NCI-H2171 treated with DMSO at 0.1 percent for 48 hours (cell line): ENCODE measurements at places on chromosomes 13 and 19.

DNA sequence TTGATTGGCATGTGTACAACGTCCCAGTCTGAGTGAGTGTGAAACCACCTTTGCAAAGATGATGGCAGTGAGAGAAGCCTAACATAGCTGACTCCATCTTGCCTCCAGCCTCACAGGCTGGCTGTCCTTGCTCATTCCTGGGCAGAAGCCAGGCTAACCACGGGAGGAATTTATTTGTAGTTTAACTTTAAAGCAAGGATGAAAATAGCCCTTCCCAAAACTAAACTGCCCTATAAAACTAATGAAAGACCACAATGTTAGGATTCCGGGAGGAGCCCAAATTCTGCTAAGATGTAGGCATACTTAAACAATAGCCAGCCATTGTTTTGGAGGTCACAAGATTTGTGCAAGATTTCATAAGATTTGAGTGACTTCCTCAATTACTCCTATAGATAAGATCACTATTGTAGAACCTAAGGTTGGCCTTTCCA lies 96.6 kb upstream of the LSM14A start:
- DNase-seq: no peak

- DNase-seq: no peak
Measured at GRCh38 chr13:24167666-24168391, 7.3 kb downstream of the SPATA13 start.

DNA sequence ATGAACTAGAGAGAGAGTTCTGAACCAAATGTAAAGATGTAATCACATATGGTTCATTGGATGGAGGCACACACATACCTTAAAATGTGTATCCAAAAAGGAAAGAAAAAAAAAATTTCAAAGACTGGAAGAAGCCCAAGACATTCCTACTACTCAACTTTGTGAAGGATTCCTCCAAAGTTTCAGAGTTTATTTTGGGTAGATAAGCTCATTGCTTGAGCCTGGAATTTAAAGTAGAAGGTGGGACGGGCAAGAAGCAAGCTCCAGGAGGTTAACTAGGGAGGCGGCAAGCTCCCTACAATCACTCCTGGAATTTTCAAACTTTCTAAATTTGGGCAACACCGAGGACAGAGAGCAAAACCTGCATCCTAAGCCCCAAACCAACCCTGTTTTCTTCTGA lies 1.9 kb downstream of the TSHZ3 start:
- DNase-seq: no peak

DNA sequence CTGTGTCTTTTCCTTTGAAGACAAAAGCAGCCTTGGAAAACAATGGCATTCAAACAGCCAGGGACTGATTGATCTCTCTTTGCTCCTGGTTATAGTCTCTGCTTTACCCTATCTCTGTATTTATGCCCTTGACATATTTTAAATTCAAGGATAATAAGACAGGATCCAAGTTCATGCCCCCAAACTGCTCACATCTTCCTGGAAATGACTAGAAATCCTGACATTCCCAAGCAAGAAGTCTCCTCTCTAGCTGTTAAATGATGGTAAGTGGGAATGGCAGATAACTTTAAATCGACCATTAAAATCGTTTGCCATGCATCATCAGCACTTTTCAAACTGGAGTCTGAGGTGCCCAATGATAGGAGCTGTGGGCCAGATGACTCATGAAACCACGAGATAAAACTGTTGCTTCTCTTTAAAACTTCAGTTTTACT lies 435.6 kb downstream of the FOXO1 start:
- no peak for DNase-seq

GRCh38 chr19:13401388-13401787 lies 104.9 kb downstream of the CACNA1A start:
- peak; percentile 57 for DNase-seq

- DNase-seq: peak; percentile 41
Measured at GRCh38 chr13:49410006-49410405, 33.9 kb downstream of the CAB39L start.

GRCh38 chr13:45401314-45401713 lies 16.9 kb downstream of the SLC25A30 start:
- no peak for DNase-seq

- DNase-seq: no peak
Measured at GRCh38 chr13:66180836-66181235, 1049.3 kb downstream of the PCDH9 start.

- DNase-seq: no peak
Measured at GRCh38 chr13:95319551-95320274, 18.5 kb upstream of the ABCC4 start.

DNA sequence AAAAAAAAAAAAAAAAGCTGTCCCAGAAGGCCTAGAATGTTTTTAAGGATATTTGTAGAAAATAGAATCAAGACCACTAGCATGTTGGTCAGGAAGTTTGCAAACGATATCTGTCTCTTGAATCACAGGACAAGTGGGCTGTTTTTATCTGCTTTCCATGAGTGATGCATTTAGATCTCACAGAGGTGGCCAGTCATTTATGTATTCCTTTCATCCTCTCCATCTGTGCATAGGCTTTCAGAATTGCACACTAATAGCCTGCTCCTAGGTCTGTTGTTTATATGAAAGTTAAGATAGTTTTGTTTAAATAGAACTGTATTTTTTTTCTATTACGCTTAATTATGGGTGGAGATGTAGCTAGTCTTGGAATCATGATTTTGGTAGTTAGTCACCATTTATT lies 289.5 kb downstream of the SHISA2 start:
- DNase-seq: no peak

GRCh38 chr19:33780746-33781145 lies 15.9 kb upstream of the KCTD15 start:
- no peak for DNase-seq

DNA sequence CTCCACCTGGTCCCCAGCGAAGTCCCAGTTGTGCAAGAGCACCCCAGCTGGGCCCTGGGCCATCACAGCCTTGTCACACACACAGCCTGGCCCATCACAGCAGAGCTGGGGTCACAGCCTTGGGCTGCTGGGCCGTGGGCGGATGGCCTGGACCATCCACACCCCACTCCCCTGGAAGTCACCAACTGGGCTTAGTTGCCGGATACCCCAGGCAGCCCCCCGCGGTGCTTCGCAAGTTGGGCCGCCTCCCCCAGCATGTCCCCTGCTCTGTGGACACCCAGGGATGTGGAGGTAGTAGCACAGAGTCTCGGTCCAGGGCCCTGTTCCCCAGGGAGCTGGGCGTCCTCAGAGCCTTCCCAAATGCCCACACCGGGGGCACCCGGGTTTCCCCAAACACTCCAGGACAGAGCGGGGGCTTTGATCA lies 4.5 kb upstream of the ZNF554 start:
- no peak for DNase-seq

- no peak for DNase-seq
Measured at GRCh38 chr19:29547361-29547960, 21.7 kb downstream of the VSTM2B start.

DNA sequence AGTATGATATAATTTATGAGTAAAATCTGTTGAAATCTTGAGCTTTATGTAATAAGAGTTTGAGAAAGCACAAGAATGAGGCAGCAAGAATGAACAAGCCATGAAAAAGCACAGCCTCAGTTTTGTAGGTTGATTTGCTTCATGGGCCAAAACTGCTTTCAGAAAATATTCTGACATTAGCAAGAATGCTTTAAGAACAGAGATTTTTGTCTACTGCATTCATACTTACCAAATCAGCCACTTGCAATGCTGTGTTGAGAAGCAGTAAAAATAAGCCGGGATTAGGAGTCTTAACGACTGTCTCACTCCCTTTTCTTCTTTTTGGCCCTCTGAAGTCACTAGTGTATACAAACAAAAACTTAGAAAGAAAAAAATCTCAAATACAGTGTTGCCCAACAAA lies 114.5 kb downstream of the POSTN start:
- no peak for DNase-seq

DNA sequence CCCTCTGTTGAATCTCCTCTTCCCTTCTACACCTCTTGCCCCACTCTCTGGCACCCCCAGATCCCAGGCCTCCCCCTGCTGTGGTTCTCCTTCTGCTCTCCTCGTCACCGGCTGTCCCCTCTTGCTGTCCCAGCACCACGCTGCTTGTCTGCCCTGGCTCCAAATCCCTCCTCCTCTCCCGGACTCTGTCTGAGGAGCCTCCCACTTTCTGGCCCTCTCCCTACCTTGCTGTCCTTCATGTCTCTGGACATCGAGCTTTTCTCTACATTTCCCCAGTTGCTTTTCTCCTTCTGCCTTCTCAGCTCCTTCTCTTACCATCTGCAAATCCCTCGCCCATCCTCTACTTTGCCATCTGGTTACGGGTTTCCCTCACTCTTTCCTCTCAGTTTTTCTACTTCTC lies 1.2 kb downstream of the ZNF347 start:
- no peak for DNase-seq

GRCh38 chr19:976476-976875 lies 7.7 kb upstream of the WDR18 start:
- DNase-seq: no peak

DNA sequence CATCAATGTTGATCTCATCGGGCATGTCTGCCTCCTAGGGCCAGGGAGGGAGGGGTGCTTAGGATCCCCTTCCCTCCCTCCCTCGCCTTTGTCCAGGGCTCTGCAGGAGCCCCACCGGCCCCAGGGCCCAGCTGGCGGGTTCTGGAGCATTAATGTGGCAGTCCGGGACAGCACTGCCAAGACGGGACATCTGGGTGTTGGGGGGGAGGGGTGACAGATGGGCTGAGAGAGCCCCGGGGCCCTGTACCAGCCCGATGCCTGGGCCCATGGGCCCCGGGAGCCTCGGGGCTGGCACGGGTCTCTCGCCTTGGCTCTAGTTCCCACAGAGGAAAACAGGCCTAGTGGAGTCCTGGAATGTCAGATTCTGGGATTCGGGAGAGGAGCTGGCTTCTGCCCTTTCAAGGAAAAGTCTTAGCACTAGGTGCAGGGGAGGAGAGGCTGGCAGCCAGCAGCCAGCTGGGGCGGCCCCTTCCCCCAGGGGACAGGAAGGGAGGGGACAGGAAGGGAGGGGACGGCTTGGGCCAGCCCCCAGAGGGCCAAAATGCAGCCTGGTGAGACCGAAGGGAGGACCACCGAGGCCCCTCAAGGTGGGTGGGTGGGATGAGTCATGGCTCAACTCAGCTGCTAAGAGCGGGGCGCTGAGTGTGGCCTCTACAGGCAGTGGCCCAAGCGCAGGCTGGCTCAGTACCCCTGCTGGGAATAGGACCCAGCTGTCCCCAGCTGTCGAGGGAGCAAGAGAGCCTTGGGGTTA lies 3.1 kb downstream of the PPP1R14A start:
- peak; percentile 81 for DNase-seq

DNA sequence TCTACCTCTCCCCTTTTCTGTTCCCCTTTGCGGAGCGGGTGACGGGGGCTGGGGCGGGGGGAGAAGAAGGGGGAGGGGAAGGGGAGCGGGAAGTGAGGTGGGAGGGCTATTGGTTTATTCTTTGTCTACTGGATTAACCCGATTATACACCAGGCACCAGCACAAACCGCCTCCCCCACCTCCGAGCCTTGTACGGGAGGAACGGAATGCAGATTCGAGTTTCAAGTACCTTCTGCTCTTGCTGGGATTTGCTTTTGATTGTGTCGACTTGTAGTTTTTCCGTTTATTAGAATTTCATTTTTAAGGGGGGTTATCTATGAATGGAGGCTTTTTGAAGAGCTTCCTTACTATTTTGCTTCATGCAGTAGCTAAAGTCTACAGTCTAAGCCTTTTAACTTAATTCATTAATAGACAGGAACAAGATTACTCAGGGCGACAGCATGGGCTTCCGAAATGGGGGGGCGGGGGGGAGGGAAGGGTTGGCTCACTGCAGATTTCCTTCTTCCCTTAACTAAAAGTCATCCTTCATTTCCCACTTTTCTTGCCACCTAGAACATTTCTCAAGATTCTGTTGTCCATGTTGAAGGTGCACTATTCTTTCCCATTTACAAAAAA lies 937 bp upstream of the SPRY2 start:
- no peak for DNase-seq

DNA sequence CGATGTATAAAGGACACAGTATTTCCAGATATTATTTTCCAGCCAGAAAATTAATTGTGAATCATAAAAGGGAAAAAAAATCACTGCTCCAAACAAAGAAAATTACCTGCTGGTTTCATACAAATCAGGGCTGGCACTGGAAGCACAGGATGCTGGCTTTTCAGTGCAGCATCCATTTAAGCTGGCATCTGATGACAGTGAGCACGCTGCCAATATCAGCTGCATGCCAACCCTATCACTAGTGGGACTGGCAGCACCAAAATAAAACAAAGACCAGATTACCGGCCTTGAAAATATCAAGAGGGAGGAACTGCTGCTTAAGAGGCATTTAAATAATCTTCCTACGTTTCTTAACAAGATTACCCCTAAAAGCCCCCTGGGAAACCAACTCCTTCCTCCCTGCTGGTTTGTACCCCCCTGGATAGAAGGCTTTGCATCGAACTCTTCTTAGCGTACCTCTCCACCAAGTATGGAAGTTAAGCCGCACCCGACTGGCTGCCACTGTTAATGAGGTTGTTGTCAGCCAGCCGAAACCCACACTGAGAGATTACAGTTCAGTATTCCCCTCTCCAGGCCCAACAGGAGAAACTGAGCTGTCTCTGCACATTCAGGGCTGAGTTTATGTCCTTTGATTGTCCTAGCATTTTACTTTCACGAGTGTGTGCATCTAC lies 257.8 kb downstream of the EFNB2 start:
- no peak for DNase-seq

GRCh38 chr13:95020298-95020987 lies 280.8 kb downstream of the ABCC4 start:
- DNase-seq: no peak

GRCh38 chr13:24454056-24454455 lies 58.5 kb downstream of the PARP4 start:
- DNase-seq: no peak

- no peak for DNase-seq
Measured at GRCh38 chr13:108185223-108185622, 30.1 kb downstream of the LIG4 start.

- no peak for DNase-seq
Measured at GRCh38 chr13:84864341-84864740, 934.9 kb downstream of the SLITRK6 start.

DNA sequence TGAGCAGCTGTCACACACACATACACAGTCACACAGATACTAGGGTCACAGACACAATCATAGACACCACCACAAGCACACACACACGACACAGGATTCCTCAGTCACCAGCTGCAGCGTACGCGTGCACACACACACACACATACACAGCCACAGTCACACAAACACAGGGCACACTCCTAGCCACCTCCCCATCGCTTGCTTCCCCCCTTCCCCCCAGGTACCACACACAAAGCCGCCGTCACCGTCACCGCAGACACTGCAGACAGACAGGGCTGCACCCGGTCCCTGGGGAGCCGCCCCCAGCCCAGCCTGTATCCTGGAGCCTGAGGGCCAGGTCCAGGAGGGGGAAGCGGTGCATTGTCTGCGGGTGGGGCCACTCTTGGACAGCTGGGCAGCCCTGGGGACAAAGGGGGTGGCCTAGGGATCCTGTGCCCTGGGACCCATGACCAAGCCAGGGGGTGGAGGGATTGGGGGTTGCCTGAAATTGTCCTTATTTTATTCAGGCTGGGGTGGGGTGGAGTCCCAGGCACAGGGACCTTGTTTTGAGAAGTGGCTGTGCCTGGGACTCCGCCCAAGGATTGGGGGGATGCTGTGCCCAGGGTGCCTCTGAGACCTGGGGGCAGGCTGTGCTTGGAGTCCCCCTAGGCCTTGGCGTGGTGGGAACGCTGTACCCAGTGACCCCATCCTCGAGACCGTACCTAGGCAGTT lies 957 bp downstream of the NUMBL start:
- DNase-seq: peak; percentile 20
